ENCODE measurements at places on chromosomes 5 and 9.

- no peak for DNase-seq
Observed at GRCh38 chr5:93395010-93395409, 186.0 kb downstream of the NR2F1-AS1 start.

GRCh38 chr9:34279411-34279810 is 49.7 kb downstream of the KIF24 start:
- DNase-seq = no peak

GRCh38 chr9:12847561-12847960 is 72.7 kb downstream of the LURAP1L start:
- no peak for DNase-seq

DNA sequence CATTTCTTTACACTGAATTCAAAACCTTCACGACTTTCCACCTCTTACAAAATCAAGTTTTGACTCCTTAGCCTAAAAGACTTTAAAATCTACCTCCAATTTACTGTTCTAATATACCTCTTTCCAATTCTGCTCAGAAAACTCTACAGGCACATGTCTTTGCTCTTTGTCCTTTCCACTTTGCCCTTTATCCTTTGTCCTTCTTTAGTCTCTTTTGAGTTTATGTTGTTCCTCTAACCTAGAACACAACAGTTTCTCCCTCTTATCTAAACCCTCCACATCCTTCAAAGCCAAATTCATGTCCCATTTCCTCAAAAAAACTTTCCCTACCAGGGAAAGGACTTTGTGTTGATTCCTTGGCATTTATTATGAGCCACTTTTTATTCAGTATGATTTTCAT is 1.4 kb downstream of the CDKL3 start:
- DNase-seq = no peak

DNA sequence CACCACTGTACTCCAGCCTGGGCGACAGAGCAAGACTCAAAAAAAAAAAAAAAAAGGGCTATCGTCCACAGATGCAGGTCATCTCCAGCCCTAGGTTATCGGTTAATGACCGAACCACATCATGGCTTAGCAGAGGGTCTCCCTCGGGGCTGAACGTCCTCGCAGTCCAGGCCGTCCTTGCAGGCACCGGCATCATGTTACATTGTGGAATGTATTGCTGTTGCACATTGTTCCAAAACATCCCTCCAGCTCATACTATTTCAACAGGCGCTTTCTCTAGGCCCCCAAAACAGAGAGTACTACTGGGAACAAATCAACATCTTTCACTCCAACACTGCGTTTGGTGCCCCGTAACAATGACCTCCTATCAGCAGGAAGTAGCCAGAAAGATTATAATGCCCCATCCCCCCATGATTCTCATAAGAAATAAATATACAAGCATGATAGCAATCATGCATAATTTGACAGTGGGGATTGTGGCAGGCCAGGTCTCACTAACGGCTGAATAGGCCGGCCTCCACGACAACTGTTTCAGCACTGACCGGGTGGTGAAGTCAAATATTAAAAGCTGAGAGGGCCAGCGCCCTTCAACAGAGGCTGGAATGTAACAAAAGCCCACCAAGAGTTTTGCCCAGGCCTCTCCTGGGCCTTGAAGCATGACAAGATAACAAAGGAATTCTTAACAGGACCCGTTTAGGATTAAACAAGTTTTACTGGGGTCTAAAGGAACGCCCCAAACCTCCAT is 1.1 kb upstream of the LCN9 start:
- no peak for DNase-seq

GRCh38 chr5:50855001-50855400 is 188.6 kb downstream of the PARP8 start:
- no peak for DNase-seq

DNA sequence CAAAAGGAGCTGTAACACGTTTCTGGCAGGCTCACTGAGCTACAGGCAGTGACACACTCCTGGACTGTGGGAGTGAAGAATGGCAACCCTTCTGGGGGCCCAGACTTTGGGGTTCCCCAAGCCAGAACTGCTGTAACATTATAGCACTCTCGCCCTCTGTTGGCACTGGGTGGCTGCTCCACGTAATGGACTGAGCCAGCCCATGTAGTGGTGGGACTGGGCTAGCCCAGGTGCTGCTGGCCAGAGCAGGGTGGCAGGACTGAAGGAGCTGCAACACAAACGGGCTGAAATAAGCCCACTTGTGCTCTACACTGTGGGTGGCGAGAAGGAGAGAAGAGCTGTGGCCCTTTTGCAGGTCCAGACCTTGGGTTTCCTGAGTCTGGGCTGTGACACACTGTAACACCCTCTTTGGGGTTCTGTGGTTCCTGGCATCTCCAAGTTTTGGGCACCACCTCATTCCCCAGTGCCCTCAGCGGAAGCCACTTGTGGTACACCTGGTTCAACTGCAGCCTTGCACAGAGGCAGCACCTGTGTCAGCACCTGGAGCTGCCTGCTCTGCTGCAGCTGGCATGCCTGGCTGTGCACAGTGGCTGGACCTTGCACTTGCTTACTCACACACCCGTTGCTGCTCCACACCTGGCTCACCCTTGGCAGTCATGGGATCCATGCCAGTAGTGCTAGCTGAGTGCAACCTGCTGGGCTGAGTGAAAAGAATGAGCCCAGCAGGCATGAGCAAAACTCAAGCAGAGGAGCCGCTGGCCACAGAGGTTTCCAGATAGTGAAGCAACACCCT is 95.0 kb upstream of the PRR16 start:
- no peak for DNase-seq

DNA sequence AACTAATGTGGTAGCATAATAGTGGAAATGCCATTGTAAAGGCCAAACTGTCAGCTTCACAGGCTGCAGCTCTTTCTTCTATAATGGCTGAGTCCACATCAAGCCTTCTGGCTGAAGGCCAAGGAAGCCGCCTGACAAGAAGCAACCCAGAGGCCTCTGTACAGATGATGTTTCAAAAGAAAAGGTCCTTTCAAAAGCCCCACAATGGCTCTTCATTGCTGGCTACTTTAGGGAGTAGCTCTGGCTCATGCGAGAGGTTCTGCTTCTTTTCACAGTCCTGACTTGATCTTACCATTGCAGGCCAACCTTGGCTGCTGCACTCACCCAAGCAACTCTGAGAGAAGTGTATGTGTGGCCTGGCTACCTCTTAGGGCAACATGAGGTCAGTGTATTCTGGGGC is 54.5 kb upstream of the EQTN start:
- DNase-seq = no peak

DNA sequence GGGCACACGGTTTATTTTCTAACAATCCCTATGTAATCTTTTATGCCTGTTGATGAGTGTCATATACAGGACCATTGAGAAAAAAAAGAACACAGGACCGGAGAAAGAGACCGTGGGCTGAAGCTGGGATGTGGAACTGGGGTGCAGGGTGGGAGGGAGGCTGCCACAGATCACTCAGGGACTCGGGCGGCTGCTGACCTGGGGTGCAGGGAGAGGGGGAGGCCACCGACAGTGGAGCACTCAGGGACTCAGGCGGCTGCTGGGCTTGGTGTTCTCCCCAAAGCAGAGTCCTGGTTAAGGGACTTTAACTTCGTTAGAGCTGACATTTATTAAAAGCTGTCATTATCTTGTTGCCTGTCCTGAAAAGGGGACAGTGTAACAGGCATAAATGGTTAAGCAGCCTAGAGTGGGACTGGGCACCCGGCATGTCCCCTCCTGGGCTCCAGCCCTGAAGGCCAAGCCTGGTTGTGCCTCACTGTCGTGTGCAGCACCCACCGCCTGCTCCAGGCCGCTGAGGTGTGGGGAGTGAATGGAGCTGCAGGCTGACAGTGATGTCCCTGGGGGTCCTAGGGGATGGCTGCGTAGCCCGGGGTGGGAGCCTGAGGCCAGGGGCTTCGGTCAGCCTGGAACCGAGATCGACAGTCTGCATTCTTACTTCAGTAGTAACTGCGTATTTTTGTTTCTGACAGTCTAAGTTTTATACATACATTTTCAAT is 14.0 kb downstream of the NDUFS6 start:
- no peak for DNase-seq

DNA sequence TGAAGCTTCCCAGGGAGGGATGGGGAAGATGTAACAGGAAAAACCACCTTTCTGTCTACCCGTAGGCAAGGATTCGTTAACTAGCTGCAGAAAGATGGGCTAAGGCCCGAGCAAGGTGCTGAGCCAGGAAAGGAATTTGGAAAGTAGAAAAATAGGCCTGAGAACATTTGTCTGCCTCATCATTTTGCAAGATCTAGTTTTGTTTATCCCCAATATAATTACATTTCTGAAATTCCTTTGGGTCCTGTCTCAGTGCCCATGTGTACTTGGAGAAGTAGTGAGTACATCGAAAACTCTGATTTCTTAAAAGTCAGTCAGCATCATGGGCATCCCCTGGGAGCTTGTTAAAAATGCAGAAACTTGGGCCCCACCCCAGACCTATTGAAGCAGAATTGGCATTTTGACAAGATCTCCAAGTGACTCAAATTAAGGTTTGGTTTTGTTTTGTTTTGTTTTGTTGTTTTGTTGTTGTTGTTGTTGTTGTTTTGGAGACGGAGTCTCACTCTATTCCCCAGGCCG is 52.1 kb upstream of the CEMIP2 start:
- DNase-seq = no peak
